Breast epithelium (tissue), 4 donors: ENCODE measurements at places on chromosomes 5 and 9. TPM values are rescaled to one million over a fixed set of nuclear protein-coding genes. Genes with fewer than 3 reads are reported as not detected.

DNA sequence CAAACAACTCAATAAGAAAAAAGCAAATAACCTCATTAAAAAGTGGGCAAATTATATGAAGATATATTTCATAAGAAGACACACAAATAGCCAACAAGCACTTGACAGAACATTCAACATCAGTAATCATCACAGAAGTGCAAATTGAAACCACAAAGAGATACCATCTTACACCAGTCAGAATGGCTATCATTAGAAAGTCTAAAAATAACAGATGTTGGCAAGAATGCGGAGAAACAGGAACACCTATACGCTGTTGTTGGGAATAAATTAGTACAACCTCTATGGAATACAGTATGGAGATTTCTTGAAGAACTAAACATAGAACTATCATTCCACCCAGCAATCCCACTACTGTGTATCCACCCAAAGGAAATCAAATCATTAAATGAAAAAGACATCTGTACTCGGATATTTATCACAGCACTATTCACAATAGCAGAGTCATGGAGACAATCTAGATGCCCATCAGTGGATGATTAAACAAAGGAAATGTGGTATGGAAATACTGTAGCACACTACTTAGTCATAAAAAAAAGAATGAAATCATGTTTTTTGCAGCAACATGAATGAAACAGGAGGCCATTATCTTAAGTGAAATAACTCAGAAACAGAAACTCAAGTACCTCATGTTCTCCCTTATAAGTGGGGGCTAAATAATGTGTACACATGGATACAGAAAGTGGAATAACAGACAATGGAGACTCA lies 106.8 kb upstream of the FST start:
- DNase-seq = no peak

DNA sequence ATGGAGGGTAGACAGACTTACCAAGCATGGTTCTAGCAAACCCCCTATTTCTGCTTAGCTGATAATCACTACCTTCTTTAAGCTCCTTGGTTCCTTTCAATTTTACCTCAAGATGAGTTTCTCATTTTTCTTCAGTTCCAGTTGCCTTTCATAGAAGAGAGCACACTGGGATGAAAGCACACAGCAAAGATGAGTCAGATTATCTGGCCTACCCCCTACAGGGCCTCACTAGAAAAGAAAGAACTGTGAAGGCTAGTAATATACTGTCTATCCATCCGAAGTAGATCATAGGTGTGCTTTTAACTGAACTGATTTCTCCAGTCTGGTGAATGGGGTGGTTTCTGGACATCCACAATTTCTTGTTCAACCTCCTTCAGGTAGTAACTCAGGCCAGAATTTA lies 122.5 kb downstream of the TRPM3 start:
- no peak for DNase-seq

- DNase-seq = no peak
Observed at GRCh38 chr5:14432931-14433589, 148.5 kb upstream of the OTULINL start.

GRCh38 chr5:138696501-138696900 lies 56.7 kb upstream of the CTNNA1 start:
- DNase-seq = no peak

DNA sequence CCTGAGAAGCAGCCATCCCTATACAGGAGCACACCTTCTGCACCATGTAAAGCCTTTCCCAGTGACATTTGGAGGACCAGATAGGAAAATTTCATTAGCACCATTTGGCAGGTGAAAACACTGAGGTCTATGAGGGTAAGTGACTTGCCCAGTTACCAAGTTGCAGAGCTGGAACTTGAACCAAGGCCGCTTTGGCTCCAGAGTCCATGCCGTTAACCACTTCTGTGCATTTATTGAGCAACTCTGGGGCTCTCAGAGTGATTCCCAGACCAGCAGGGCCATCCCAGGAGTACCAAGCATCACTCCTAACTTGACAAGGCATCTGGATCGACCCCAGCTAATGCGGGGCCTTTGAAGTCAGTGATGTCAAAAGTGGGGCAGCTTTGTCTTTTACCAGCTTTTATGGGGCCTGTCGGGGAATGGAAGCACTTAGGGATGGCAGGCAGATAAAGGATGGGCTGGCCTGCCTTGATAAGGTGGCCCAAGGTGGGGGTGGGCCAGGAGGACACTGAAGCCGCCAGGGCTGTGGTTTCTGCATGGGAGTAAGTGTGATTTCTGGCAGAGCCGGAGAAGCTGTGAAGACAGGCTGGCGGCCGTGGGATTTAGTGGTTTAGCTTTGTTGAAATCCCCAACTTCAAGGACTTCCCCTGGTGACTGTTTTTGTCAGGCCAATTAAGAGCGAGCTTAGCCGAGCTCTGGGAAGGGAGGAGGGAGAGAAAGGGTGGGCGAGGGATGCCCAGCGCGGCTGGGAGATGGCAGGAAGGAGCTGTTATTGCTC lies 127.3 kb downstream of the MACROH2A1 start:
- no peak for DNase-seq

GRCh38 chr5:34749431-34749873 lies 89.5 kb upstream of the TTC23L start:
- no peak for DNase-seq

Gene AK8
- 2.6 TPM for total RNA-seq

Gene ZNF366
- total RNA-seq = 2.6 TPM

Gene GNA14
- total RNA-seq = 1.8 TPM
